Left renal cortex interstitium (tissue), 4 donors: ENCODE measurements at places on chromosomes 1 and 21. TPM values are rescaled to one million over a fixed set of nuclear protein-coding genes. Genes with fewer than 3 reads are reported as not detected.

DNA sequence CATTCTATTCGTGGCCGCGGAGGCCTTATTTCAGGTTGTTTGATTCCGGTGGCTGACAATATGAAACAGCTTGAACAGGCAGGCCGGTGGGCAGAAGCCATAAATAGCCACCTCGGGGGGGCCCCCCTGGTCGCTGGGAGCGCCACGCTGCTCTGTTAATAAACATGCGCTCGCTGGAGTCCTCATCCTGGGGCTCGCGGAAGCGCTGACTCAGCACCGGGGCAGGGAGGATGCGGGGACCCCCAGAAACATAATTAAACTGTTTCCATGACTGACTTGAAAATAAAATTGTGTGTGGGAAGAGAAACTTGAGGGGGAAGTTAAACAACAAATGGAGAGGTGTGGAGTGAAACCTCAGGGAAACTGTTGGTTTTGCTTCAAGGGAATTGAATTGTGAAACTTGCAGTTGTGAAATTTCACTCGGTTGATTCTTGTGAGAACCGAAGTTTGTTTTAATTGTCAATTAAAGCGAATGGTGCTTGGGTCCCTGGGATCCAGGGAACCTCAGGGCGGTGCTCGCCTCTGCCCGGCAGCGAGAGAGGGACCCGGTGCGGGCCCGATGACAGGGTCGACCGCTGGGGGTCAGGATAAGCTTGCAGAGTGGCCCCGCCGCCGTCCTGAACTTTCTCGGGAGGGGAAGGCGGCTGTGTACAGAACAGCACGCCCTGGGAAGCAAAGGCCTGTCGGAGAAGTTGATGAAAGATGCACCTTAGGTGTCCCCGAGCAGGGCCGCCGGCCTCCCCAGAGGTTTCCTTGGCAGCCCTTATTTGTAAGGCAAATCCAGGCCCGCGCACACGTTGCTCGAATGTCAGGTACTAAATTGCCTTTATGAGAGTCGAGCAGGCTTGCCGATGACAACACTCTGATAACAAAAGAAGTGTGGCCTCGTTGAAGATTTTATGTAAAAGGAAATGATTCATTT is 176.9 kb upstream of the LMO4 start:
- DNase-seq: peak; percentile 65

Gene ANKRD65
- polyA plus RNA-seq: 27.6 TPM

DNA sequence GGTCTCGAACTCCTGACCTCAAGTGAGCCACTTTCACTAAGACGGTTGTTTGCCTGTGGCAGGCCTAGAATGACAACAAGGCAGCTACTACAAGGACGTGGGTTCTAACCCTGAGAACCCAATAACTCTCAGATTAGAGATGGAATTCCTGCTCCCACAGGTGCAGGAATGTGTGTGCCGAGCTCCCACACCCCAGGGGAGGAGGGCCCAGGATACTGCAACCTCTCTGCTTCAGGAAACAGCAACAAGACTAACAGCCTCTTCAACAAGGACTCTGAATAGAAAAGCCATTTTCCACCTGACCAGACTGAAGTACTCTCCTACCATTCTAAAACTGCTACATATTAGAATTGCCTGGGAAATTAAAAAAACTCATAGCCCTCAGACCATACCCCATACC is 4.9 kb downstream of the LSM10 start:
- no peak for DNase-seq

Gene OR2T5
- not detected for polyA plus RNA-seq

DNA sequence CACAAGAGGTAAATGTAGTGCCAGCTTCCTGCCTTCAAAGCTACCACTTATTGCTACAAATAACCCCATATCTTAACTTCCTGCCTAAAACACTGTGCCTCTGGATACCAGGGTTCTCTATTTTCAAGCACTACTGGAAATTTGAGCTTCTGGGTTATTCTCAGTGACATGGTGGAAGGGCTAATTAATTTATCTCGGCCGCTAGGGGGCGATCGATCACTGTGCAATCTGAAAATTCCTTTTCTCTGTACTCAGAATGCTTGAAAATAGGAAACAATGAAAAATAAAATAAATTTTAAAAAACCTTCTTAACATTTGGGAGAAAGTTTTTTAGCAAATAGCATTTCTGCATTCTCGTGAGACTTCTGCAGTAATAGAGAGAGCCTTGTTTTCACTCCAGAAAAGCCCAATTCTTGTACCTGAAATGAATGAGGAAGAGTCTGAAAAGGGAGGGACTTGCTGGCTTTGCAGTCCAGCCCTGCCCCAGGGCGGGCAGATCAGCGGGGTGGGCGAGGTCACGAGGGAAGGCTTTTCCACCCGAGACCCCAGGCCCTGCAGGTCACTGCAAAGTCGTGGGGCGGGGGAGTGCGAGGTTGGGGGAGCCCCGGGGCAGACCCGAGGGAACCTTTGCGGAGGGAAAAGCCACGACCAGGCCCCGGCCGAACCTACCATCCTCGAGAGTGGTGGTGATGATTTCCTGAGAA is 276.7 kb downstream of the PCP4 start:
- DNase-seq: no peak

DNA sequence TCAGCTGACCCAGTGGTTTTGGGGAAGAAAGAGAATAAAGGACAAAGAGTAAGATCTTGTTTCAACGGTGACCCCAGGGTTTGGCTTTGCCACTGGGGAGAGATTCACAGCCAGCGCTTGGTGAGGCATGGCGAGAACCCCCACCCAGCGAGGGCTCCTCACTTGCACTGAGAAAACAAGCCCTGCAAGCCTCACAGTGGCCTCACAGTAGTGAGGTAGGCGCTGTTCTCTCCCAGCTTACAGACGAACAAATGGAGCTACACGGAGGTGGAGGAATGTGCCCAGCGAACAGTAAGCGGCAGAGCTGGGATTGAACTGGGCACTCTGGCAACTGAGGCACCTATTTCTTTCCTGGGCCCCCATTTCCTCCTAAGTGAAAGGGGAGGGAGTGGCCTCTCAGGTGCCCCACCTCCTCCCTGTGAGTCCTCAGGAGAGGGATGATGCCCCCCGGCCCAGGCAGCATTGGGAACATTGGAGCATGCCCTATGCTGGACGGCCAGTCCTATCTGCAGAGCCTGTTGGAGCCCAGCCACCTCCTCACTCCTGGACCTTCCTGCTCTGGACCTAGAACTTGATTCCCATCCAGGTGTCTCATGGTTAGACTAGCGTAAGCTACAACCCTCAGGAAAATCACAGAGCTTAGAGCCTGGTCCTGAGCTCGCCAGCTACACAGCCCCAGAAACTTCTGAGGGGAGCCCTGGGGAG is 73.4 kb upstream of the EDN2 start:
- no peak for DNase-seq

DNA sequence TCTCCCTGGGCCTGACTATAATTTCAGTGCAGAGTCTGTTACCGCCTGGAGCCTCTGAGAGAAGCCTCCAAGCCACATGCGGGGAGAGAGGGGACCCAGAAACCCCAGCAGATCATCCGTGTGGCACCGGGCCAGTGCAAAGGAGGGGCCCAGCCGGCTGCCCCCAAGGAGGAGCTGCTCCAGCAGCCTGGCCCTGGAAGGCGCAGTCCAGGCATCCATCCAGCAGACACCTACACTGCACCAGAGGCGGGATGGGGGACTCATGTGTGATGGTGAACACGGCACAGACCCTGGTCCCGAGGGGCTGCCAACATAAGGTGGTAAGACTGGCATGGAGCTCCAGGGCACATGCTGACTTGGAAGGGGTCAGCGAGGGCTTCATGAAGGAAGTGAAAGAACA is 39.6 kb upstream of the CLSTN1 start:
- DNase-seq: no peak

Gene OR2G6
- polyA plus RNA-seq: 0.08 TPM

Gene KIF2C
- 26.1 TPM for polyA plus RNA-seq

DNA sequence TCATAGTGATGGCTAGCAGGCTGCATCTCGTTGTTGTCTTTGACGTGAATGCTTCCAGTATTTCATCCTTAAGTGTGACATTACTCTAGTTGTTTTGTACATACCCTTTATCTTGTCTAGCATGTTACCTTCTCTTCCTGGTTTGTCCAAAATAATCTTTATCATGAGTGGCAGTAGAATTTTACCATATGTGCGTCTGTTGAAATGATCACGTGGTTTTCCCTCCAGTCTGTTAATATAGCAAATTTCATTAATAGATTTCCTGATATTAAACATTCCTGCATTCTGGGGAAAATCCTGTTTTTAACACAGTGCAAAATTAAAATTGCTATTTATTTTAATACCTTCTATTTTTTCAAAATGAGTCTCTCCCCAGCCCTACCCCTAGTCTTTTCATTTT is 15.6 kb downstream of the ADARB1 start:
- DNase-seq: no peak

Gene MSH4
- polyA plus RNA-seq: 0.21 TPM

DNA sequence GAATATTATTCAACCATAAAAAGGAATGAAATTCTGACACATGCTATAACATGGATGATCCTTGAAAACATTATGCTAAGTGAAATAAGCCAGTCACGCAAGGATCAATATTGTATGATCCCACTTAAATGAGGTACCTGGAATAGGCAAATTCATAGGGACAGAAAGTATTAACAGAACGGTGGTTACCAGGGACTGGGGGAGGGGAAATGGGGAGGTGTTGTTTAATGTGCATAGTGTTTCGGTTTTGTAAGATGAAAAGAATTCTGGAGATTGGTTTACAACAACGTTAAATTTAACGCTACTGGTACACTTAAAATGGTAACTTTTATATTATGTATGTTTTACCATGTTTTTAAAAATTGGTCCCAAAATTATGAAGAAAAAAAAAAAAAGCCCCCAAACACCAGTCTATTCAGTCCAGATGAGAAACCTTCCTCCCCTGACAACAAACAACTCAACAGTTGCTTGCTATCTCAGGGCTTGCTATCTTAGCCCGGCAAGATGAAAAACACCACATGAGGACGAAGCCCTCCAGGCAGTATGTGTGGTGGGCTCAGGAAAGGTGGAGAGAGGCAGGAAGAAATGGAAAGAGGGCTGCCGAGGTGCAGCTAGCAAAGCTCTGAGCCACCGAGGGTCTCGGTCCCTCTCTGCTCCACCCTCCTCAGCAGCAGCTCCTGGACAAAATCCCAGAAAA is 8.5 kb downstream of the NUAK2 start:
- no peak for DNase-seq

Gene SMIM12
- 34.6 TPM for polyA plus RNA-seq

Gene TFF3
- polyA plus RNA-seq: 4.5 TPM

DNA sequence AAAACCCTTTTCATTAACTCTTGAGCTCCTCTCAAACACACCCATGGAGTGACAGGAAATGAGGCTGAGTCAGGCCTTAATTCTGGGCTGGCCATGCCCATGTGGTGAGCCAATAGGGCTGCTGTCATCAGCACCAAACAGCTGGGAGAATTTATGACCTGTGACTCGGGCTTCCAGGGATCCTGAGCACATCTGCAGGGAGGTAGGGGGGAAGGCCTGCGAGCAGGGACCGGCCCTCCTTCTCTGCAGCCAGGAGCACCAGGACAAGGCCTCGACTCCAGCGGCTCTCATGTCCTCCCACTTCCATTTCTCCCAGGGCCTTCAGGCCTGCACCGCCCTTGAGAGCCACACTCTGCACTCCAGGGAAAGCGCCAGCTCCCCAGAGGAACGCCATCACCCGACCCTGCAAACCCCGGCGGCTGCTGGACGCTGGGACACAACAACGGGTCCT is 14.6 kb downstream of the RIPK4 start:
- no peak for DNase-seq
